ENCODE measurements at places on chromosomes 2 and 18. TPM values are rescaled to one million over a fixed set of nuclear protein-coding genes. Genes with fewer than 3 reads are reported as not detected.

GRCh38 chr2:127661072-127661649, 14.2 kb downstream of the LIMS2 start:
- peaks cover 55% of the 10 kb centered on the region for H3K4me1 ChIP-seq
- H3K27ac ChIP-seq: peak overlapping the region; percentile 35
- H3K36me3 ChIP-seq: no peaks in the 10 kb centered on the region
- DNase-seq: no peak
- no peak overlapping the region for H3K4me3 ChIP-seq

- peaks cover 20% of the 10 kb centered on the region for H3K4me1 ChIP-seq
- H3K27me3 ChIP-seq: no peaks in the 10 kb centered on the region
- no peak overlapping the region for H3K4me3 ChIP-seq
- peak; percentile 42 for DNase-seq
- H3K36me3 ChIP-seq: no peaks in the 10 kb centered on the region
Observed at GRCh38 chr2:209642146-209642820, 129.3 kb upstream of the UNC80 start.

Gene POLR1B
- total RNA-seq: 21.3 TPM

Gene BOD1L2
- total RNA-seq: not detected
